ENCODE measurements at places on chromosomes 4 and X. TPM values are rescaled to one million over a fixed set of nuclear protein-coding genes. Genes with fewer than 3 reads are reported as not detected.

The F11 gene
- total RNA-seq = not detected

- DNase-seq = no peak
Observed at GRCh38 chr4:5709207-5709575, 832 bp upstream of the EVC2 start.

GRCh38 chr4:142559986-142560385 lies 286.1 kb downstream of the INPP4B start:
- DNase-seq = no peak

DNA sequence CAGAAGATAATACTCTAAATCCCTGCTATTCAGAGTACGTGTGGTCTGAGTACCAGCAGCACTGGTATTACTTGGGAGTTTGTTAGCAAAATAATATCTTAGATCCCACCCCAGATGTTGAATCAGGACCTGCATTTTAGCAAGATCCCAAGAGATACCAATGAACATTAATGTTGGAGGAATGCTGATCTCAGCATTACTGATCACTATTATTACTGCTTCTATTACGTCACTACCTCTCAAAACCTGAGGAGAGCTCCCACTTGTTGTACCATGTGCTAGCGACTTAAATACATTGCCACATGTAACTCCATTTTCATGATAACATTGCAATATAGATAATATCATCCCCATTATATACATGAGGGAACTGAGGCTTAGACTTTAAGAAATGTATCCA lies 185.2 kb downstream of the SPRY1 start:
- DNase-seq = no peak

GRCh38 chr4:86398187-86398586 lies 38.3 kb upstream of the MAPK10 start:
- DNase-seq = no peak

DNA sequence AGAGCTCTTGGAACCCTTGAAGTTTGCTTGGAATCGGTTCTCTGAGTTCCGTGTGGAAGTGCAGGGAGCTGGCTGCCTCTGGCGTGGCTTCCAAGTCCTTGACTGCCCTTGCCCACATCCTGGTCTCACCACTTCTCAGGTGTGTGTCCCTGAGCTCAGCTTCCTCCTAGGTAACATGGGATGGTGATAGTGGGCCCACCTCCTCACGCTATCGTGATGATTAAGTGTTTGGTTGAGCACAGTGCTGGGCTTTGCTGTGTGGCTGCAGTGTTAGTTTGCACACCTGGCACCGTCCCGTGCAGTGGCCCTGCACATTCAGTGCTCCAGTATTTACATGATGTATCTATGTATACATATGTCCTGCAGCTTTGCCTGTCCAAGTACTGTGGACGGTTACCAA lies 81.5 kb downstream of the CLDN34 start:
- no peak for DNase-seq

GRCh38 chr4:150323406-150324325 lies 245.4 kb downstream of the DCLK2 start:
- DNase-seq = no peak

The ALAS2 gene
- not detected for total RNA-seq

The SPON2 gene
- total RNA-seq = 7.6 TPM

DNA sequence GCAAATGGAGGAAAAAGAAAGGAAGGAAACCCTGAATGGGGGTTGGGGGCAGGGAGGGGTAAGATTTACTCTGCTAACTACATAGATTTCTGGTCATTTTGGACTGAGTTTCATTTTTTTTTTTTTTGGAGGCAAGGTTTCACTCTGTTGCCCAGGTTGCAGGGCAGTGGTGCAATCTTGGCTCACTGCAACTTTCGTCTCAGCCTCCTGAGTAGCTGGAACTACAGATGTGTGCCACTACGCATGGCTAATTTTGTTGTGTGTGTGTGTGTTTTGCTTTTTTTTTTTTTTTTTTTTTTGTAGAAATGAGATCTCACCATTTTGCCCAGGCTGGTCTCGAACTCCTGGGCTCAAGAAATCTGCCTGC lies 223.5 kb downstream of the APBB2 start:
- DNase-seq = no peak

GRCh38 chr4:56757821-56758411 lies 63.6 kb downstream of the SPINK2 start:
- DNase-seq = peak; percentile 96

- peak; percentile 40 for DNase-seq
Observed at GRCh38 chr4:42519803-42520417, 122.6 kb downstream of the SHISA3 start.

The MOSPD2 gene
- total RNA-seq = 32.4 TPM

All from A172 (cell line).